CD8-positive, alpha-beta T cell (primary cell): ENCODE measurements at places on chromosomes 4 and X.

DNA sequence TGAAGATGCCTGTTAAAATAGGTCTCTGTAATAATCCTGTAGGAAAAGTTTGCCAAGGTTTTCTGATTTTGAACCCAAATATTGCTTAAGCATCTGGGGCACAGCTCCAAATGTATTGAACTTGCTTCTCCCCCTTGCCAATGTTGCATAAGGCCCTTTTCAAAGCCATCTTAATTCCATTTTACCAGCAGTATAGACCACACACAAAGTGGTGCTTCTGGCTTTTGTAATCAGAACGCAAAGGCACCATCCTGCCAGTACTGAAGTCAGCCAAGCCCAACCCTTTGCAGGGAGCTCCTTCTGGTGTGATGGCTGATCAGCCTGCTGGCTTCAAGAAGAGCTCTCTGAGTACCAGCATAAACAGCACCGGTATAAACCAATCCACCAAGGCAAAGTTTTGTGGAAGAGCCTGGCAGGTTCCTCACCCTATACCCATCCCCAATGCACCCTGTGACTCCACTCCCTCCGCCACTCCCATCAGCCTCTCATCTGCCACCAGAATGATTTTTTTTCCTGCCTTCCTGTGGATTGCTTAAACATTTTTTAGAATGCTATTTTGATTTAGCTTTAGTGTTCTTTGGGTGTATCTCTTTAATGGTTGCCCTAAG, 39.2 kb upstream of the USP9X start:
- DNase-seq = no peak

GRCh38 chrX:105313596-105313995, 93.1 kb upstream of the TEX13A start:
- no peak for DNase-seq

DNA sequence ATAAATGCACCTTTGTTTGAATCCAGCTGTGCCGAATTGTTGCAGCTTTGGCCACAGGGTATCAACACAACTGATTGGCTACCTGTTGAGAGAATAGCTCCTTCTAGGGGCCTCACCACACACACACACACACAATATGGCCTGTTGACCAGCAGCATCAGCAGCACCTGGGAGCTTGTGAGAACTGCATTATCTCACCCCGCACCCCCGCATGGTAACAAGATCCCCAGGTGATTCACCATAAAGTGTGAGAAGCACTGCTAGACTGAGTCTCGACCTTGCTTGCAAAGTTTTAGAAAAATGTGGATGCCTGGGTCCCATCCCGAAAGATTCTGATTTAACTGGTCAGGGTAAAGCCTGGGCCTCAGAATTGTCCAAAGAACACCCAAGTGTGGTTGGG, 176.9 kb upstream of the PRPS2 start:
- DNase-seq = no peak

DNA sequence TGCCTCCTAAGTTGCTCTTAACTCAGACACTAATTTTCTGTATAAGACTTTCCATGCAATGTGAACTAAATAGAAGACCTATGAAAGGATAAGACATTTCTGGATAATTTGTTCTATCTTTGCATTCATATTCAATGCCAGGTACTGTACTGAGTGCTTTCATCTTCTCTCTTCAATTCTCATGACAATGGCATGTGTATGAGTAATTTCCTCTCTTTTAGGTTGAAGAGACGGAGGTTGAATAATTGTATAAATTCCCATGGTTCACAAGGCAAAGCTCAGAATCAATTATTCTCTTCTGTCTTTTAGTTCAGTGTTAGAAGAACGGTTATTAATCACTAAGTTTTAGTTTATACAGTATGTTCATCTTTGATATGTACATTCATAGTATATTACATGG, 29.3 kb upstream of the CFAP299 start:
- no peak for DNase-seq

DNA sequence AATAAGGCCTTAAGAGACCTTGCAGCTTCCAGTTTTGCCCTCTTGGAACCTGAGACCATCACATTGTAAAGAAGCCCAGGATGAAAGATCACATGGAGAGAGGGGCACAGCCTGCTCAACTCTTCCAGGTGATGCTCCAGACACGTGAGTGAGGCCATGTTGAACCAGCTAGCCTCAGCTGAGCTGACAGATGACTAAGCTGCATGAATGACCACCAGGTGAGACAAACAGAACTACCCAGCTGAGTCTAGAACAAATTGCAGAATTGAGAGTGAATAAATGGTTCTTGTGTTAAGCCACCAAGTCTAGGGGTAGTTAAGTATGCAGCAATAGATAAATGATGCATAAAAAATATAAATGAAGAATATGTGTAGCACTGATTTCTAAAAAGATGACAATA, 16.8 kb upstream of the GPR82 start:
- no peak for DNase-seq

DNA sequence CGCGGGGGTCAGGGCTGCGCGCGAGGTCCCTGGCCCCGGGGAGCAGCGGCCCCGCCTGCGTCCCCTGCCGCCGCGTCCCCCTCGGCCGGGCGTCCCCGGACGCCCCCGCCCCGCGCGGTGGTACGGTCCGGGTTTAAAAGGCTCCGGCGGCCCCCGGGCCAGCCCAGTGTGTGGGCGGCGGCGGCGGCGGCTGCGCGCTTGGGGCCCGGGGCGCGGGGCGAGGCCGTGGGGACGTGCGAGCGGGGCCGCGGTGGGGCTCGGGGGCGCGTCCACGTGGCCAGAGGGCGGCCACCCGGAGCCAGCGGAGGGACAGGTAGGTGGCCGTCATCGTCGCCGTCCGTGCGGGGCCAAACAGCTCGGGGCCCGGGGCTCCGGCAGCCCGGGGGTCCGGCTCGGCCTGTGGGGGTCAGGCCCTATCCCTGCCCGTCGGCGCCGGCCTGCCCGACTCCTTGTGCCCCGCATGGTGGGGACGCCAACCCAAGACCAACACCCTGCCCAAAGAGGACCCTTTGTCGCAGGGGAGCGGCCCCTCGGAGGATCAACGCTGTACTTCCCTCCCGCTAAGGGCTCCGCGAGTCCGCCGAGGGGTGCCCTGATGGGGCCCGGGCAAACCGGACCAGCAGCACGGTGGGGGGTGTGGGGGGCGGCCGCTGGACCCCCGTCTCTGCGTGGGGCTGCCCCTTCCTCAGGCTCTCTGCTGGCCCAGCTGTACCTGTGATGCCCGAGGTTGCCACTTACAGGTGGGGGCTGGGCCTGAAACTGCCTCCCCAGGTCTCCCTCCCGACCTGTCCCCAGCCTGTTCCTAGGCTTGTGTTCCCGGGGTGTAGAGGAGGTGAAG, at the start of gene PLXNA3:
Gene PLXNA3 (plus strand): TSS at position 166 of the 838 bp plus-strand sequence. CDS start 1,903 bp downstream, outside the sequence.
- DNase-seq = peak; percentile 62

DNA sequence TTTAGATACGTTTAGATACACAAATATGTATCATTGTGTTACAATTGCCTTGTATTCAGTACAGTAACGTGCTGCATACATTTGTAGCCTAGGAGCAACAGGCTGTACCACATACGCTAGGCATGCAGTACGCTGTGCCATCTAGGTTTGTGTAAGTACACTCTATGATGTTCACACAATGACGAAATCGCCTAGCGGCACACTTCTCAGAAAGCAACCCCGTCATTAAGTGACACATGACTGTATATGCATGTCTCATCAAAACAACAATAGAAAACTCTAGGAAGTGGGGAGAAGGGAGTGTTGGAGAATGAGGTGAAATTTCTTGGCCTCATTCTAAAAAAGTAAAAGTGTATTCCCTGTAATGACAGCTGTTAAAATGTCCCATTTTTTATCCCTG, 32.7 kb downstream of the CCDC149 start:
- DNase-seq = no peak
